ENCODE measurements at places on chromosomes 2 and 18.

- no peak for DNase-seq
These were observed 28.9 kb upstream of the SEMA4C start for GRCh38 chr2:96898641-96899412.

DNA sequence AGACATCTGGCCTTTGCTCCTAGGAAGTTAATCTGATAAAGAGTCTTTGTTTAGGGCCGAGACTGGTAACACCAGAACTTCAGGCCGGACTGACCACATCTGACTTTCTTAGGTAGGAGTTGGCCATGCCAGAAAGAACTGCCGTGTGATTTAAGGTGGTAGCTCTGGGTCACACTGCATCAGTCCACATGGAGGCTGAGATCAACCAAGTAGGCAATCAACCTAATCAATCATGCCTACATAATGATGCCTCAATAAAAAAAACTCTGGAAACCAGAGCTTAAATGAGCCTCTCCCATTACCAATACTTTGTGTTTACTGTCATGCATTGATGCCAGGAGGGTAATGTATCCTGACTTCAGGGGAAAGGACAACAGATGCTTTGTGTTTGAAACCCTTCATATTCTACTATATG, 44.1 kb upstream of the ORC2 start:
- DNase-seq = no peak

- no peak for DNase-seq
These were observed 29.4 kb downstream of the PSTPIP2 start for GRCh38 chr18:46042571-46043123.

DNA sequence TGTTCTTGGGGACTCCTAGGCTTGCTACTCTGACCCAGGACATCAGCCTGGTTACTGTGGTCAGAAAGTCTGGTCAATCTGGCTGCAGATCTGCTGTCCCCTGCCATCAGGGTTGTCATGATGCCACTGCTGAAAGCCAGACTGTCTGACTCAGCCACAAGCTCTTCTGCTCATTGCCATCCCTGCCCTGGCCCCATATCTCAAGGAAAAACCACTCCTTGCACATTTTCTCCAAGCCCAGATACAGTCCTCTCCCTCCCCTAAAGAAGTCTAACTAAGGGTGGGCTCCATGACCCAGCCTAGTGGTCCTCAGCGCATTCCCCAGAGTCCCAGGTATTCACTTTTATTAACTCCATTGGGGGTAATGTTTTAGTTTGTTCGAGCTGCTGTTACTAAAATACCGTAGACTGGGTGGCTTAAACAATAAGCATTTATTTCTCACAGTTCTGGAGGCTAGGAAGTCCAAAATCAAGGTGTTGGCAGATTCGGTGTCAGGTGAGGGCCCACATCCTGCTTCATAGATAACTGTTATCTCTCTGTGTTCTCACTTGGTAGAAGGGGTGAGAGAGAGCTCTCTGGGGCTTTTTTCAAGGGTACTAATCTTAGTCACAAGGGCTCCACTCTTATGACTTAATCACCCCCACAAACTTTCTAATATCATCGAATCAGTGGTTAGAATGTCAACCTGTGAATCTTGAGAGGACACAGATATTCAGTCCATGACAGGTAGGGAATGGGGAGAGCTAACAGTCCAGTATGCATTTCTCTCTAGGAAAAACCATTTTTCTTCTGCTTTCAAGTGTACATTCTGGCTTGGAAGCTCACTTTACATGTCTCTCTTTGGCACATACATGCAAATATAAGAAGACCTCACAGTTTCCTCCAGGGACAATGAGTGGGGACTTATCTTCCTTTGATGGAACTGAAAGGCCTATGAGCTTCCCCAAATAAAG, 94.8 kb upstream of the CXCR4 start:
- peak; percentile 53 for DNase-seq

DNA sequence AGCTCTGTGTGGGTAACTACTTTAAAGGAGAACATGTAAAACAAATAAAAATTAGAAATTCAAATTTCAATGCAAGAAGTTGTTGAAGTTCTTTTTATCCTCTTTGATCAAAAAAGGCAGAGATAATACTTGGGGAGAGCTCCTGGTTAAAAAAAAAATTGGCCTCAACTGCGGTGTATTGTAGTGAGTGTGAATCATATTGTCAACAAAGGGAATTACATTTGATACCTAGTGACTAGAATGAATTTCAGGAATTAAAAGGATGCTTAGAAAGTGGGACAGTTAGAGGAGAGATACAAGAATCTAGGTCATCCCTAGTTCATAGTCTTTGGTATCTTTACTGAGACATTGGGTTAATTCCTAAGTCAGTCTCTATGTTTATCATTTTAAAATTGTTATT, 473.0 kb downstream of the CCDC85A start:
- DNase-seq = no peak

- DNase-seq = no peak
These were observed 253.4 kb downstream of the IKZF2 start for GRCh38 chr2:212898011-212898410.

GRCh38 chr2:60094450-60094929, 459.0 kb downstream of the BCL11A start:
- DNase-seq = no peak

GRCh38 chr18:54952026-54952425, 7.2 kb downstream of the CCDC68 start:
- DNase-seq = no peak

GRCh38 chr2:168574856-168575630, 119.0 kb downstream of the CERS6 start:
- no peak for DNase-seq

DNA sequence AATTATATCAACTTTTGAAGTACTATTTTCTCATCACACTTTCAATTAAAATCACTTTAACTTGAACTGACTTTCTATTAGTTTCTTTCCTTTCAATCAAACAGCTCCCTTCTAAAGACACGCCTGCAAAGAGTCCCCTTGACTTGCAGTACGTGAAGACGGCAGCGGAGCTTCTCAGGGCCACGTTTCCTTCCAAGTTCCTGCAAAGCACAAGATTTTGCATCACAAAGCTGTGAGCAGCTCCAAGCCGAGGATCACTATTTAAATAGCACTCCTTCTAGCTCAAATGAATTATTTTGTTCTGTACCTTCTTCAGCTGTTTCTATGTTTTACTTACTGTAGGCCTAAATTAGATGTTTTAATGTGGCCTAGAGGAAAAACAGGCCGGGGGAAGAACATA, 30.8 kb downstream of the SH3YL1 start:
- no peak for DNase-seq

DNA sequence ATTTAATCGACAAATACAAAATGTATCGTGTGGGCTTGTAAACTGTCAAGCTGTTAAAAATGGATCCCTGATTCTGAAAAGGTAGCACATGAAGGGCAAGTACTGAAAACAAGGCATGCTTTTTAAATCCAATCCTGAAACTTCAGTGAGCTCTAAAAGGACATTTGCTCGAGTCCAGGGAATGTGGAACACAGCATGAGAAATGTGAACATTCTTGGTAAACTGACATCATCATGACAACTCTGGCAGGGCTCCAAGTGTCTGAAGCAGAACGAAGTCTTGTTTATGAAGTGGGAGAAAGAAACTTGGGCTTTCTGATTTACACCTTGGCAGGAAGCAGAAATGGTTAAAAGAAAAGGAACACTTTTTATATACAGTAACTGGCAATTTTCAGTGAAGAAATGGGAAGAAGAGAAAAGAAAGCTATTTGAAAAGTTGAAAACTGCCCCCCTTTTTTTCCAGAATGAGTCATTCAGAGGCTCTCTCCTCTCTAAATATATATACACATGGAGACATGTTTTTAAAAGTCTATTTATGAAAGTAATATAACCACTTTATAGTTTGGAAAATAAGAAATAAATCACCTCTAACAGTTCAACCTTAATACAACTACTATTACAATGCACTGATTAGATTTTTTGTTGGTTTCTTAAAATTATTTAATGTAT, 120.8 kb downstream of the GAREM1 start:
- DNase-seq = no peak

DNA sequence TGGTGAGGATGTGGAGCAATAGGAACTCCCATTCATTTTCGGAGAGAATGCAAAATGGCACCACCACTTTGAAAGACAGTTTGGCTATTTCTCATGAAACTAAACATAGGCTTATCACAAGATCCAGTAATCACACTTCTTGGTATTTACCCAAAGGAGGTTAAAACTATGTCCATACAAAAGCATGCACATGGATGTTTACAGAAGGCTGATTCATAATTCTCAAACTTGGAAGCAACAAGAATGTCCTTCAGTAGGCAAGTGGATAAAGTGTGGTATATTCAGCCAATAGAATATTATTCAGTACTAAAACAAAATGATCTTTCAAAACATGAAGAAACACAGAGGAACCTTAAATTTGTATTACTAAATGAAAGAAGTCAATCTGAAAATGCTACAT, 440.6 kb downstream of the FBXO15 start:
- DNase-seq = no peak

GRCh38 chr2:130728007-130728454, 839 bp upstream of the GPR148 start:
- DNase-seq = no peak
